ENCODE measurements at places on chromosomes 13 and 19.

GRCh38 chr13:112868308-112868707 lies 100.7 kb upstream of the MCF2L start:
- DNase-seq, result no peak

DNA sequence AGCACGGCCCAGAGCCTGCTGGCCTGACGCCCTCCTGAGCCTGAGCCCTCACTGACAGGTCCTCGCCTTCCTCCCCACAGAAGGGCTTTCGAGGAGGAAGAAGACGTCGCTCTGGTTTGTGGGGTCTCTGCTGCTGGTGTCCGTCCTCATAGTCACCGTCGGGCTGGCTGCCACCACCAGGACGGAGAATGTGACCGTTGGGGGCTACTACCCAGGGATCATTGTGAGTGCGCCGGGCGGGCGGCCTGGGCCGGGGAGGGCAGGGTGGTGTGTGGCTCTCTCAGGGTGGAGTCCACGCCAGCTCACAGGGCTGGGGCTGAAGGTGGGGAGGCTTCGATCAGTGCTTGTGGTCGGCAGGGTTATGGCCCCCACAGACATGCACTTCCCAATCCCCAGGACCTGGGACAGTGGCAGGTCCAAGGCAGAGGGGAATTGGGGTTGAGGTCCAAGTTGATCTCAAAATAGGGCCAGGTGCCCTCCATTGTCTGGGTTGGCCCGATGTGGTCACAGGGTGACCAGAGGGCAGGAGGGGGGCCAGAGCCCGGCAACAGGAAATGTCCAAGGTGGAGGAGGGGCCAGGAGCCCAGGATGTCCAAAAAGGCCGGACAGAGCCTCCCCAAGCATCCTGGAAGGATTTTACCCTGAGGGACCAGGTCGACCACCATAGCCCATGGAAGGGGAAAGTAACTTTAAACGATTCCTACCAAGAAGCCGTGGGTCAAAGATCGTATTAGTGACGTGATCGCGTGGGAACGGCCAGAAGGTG lies 7.2 kb downstream of the TMEM255B start:
- DNase-seq, result no peak

DNA sequence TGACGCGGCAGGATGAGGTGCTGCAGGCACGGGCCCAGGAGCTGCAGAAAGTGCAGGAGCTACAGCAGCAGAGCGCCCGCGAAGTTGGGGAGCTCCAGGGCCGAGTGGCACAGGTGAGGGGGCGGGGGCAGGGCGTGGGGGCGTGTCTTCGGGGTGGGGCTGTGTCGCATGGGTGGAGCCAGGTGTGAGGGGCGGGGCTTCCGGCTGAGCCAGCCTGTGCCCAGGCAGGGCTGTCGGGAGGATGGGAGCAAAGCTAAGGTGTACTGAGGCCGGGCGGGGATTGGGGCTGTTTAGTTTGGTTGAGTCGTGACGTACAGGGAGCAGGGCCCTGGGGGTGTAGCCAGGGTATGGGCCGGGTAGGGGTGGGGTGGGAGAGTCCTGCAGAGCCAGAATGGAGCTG lies 62.3 kb downstream of the KCNC3 start:
- DNase-seq, result no peak

GRCh38 chr13:22112956-22113745 lies 442.3 kb downstream of the FGF9 start:
- no peak for DNase-seq

DNA sequence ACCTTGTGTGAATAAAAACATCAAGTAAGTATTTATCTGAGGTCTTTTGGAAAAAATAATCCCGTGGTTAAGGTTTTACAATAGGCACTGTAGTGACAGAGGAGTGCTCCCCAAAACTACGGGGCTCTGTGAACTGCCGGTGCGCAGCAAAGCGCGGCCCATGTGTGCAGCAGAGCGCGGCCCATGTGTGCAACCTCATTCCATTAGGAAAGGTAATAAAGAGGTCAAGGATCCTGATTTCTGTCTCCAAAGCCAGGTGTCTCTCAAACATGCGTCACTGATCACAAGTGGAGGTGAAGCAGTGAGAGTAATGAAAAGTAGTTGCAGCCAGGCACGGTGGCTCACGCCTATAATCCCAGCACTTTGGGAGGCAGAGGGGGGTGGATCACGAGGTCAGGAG lies 58.7 kb downstream of the MRPL57 start:
- DNase-seq, result no peak

- DNase-seq, result peak; percentile 72
Observed at GRCh38 chr13:49995625-49996101, 1.2 kb upstream of the TRIM13 start.

Measured in GDM1 (cell line).